ENCODE measurements at places on chromosomes 12 and 14.

DNA sequence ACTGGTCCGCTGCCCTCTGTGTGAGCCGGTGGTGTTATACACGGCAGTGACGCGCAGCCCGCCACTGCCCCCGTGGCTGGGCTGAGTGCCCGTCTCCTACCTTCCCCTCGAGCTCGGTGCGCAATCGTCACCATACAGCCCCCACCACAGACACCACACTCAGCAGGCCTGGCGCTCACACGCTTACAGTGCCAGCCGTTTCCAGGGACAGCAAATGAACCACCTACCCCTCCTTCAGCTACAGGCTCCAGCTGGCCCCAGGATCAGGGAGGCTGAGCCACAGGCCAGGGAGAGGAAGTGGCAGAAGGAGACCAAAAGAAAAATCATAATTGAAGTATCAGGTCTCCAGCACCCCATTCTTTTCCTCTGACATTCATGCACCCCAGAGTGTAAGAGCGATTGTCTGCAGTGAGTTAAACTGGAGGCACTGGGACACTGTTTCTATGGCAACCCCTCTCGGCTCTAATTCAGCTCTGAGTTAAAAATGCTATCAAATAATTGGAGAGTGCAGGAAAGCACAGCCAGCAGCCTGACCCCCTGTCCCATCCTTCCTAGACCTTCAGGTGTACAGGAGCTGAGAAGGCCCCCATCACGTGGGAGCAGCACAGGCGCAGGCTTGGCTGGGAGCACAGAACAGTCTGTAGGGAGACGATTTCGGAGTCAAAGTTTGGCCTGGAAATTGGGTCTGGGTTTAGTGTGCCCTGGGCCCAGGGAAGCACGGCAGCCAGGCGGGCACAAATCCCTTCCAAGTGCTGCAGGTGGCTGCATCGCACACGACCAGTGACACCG lies 18.0 kb downstream of the LRTM2 start:
- no peak for DNase-seq

DNA sequence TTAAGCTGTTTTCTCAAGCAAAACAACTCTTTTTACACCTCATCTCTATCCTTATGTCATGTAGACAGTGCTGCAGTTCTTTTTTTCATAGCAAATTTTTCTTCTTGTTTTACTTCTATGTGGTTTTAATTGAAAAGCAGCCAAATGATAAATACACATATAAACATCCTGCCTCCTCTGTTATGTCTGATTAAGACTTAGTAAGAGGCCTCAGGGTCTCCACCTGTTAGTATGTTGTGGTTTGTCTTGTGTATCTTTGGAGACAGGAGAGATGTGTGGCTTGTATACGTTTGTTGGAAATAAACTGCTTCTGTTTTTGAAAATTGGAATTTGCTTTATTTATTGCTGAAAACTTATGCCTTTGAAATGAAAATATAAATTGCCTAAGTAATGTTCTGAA lies 32.0 kb downstream of the PEX5 start:
- DNase-seq, result no peak

GRCh38 chr14:24052656-24053547 lies 1.1 kb downstream of the CARMIL3 start:
- DNase-seq, result no peak

- DNase-seq, result no peak
Observed at GRCh38 chr12:45828402-45828801, 98.9 kb downstream of the ARID2 start.

- no peak for DNase-seq
Observed at GRCh38 chr14:31945701-31946100, 131.4 kb upstream of the ARHGAP5 start.

DNA sequence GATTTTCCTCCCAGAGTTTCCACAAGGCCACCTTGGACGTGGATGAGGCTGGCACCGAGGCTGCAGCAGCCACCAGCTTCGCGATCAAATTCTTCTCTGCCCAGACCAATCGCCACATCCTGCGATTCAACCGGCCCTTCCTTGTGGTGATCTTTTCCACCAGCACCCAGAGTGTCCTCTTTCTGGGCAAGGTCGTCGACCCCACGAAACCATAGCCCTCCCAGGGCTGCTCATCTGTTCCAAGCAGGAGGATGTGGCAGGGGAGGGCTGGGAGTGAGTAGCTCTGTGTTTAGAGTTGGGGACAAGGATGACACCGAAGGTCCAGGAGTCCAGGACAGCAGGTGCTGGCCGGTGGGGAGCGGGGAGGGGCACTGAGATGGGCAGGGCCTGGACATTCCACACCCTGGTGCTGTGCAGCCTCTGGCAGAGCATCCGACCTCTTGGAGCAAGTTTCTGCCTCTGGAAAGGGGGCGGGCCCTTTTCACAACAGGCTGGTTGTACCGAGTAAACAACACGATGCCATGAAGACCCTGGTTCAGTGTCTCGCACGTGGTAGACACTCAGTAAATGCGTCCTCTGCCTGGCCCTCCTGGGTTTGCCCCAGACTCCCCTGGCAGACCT lies 8.2 kb downstream of the SERPINA4 start:
- DNase-seq, result no peak

DNA sequence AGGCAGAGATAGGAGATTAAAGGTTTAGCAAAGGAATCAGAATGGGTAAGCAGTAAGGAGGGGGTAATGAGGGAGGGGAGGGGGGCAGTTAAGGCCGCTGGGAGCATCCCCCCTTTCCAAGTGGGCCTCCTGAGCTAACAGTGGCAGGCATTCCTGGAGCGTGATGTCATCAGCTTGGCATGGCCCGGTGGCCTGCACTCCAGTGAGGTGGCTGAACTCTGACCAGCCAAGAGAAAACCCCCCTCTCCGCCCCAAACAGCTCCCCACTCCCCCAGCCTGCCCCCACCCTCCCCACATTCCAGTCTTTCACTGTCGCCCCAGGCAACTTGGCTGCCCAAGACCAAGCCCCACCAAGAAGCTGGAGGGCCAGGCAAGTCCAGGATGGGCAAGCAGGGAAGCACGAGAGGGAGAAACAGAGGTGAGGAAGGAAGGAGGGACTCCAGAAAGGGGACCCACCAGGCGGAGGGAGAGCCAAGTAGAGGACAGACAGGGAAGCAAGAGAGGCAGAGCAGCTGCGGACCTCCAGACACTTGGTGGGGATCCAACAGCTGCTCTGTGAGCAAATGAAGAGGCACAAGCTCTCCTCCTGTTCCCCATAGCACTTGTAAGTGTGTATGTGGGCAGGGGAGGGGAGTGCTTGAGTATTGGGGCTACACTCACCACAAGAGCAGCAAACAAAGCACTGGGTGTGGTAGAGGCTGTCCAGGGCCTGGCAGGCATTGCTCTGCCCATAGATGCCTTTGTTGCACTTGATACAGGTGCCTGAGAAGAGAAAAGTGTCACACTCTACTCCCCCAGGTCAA lies 4.5 kb downstream of the AJUBA start:
- no peak for DNase-seq

- no peak for DNase-seq
Observed at GRCh38 chr12:43733687-43734086, 24.9 kb downstream of the PUS7L start.

- no peak for DNase-seq
Observed at GRCh38 chr14:96079066-96079465, 39.9 kb downstream of the C14orf132 start.

- no peak for DNase-seq
Observed at GRCh38 chr12:5047729-5048128, 4.0 kb downstream of the KCNA5 start.

- DNase-seq, result no peak
Observed at GRCh38 chr12:2877953-2878732, 1.1 kb downstream of the RHNO1 start.

DNA sequence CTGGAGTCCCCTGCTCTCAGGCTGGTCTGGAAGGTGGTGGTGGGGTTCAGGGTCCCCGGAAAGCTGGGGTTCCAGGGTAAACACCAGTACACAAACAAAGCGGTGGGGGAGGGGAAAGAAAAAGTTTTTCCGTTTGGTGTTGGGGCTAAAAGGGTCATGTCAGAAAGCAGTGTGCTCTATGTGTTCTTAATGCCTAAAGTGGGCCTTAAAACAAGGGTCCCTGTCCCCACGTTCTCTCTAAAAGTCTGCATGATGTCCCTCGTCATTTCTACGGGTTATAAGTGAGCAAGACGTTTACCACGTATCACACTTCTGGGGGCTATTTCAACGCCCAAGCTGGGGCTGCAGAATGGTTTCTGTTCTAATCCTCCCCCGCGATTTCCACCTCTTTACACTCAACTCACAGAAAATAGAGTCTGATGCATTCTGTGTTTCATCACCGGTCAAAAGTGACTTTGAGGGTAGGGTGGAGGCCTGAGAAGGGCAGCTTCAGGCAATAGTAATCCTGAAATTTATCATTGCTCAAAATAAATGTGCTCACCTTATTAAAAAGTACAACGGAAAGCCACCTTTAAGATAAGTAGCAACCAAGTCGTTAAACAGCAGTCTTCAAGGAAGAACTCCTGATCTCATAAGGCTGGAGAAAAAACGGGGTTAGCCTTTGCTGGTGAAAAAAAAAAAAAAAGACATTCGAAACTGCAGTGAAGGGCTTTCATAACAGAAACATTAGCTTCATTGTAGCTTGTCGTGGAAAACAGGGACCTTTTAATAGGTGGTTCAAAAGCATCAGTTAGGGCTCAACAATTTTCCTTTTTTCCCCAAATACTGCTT lies 63.9 kb upstream of the PTGR2 start:
- no peak for DNase-seq
